Heart right ventricle (tissue), 16 donors: ENCODE measurements at places on chromosomes 13 and 19. TPM values are rescaled to one million over a fixed set of nuclear protein-coding genes. Genes with fewer than 3 reads are reported as not detected.

- DNase-seq = no peak
Measured at GRCh38 chr13:91169321-91170050, 178.0 kb upstream of the MIR17HG start.

DNA sequence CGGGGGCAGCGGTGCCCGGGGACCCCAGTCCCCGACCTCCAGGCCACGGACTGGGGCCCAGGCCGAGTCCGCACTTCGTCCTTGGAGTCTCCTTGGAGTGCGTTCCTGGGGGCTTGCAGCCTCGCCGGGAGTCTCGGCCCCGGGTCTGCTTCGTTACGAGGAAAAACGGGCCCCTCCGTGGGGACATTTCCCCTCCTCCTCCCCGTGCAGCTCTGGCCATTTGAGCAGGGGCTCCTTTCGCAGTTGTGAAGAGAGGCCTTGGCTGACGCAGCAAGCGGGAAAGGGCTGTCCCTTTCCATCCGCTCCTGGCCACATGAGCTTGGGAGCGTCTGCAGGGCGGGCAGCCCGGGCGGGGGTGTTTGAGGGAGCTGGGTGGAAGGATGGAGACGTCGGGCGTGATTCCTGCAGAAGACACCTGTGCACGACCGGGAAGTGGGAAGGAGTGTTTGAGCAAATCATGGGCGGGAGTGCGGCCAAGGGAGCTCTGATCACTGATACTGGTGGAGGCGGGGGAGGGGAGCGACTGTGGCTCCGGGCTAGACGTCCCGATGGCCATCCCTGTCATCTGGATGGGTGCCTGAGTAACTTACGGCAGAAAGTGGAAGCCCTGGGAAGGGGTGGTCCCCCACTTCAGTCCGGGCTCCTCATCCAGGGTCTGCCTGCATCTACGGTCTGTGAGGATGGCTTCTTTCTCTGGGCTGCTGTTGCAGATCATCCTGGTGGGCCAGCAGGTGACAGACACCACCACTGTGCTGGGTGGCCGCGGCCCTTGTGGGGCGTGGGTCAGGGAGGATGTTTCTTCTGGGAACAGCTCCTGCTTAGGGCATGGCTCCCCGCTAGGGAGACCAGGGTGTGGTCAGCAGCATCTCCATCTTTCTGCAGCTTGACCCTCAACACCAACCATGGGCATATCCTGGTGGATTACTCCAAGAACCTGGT lies 736 bp downstream of the GPI start:
- peak; percentile 48 for DNase-seq

DNA sequence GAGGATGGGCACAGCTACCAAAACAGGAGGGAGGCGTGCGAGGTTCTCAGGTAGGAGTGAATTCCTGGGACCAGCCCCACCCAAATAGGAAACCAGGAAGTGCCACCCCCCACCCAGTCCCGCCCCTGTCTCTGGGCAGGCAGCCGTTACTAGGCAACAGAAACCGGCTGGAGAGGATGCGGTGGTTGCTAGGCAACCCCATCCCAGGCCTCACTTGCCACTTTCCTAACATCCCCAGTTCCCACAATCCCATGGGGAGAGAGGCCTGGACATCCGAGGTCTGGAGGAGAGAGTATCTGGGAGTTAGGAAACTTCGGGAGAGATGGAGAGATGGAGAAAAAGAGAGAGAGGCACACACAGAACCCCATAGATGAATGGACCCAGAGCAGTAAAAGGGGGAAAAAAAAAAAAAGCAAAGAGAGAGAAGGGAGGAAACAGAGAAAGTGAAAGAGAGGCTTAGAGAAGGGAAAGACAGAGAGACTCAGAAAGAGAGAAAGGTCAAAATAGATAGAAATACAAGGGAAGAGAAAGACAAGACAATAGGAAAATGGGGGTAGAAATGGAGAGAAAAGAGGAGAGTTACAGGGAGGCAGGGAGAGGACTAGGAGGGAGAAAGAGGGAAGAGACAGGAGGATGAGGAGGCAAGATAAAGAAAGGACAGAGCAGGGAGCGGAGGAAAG lies 3.8 kb downstream of the GRIK5 start:
- no peak for DNase-seq

- DNase-seq = no peak
Measured at GRCh38 chr13:77339408-77339807, 12.5 kb upstream of the MYCBP2 start.

DNA sequence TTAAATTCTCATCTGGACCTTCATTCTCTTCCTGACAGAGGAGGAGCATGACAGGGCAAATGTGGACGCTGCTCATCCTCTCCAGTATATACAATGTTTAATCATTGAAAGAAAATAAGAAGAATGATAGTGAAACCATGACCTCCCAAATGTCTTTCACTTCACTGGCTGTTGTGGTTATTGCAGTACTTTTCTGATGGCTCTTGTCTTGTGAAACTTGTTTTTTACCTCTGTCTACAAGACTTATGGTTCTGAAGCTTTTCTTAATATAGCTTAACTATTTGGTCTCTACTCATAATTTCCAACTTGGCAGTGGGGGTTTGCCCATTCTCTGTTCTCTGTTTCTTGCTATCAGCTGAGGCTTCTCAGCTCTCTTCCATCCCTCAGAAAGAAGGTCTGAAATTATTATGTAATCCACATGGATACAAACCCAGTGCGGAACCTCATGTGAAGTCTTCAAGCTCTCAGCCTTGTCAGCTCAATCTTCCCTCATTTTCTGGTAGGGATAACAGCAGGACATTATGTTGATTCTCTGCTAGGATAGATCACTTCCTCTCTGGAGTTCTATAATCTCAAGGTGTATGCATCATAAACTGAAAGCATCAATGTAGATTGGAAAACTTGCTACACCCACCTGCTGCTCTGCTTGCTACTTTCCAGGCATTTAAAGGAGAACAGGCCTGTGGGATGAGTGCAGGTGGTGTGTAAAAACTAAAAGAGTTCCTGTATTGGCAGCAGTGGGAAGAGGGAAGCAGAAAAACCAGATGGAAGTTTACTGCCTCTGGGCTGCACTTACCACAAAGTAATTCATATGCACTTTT lies 250.3 kb upstream of the HTR2A start:
- no peak for DNase-seq

GRCh38 chr19:48558018-48558684 lies 6.2 kb downstream of the SULT2B1 start:
- peak; percentile 21 for DNase-seq

- DNase-seq = no peak
Measured at GRCh38 chr13:78404846-78405360, 198.4 kb downstream of the POU4F1 start.

DNA sequence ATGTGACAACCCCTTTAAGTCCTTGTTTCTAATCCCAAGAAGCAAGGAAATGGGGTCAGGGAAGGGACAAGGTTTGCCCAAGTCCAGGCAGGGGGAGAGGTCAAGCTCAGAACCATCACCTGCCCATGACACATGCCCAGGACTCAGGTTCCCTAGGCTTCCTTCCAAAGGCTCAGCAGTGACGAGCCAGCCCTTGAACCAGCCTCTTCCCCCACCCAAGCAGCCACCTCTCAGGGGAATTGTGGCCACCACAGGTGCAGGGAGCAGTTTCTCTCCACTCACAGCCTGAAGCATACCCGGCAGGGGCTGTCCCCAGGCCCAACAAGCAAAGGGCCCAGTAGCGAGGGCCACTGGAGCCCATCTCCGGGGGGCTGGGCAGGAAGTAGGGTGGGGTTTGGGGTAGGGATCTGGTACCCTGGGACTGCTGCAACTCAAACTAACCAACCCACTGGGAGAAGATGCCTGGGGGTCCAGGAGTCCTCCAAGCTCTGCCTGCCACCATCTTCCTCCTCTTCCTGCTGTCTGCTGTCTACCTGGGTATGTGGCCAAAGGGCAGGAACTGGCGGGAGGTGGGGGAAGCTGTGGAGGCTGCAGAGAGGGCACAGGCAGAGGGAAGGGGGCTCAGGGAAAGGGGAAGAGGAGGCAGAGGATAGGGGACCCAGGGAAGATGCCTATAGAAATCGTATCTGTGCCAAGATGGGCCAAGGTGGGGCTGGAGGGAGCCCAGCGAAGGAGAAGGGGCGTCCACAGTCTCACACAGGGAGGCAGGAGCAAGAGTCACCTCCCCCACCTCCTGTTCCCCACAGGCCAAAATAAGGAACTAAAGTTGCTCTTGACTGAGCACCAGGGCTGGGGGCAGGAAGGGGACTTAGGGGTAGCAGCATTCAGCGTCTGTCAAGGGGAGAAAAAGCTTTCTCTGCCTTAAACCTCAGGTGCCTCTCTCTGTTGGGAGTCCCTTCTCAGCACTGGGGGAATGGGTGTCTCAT lies at the start of gene CD79A:
Gene CD79A (plus strand): TSS at position 433 of the 986 bp plus-strand sequence. CDS start 26 bp downstream, at position 459.
- DNase-seq = no peak

DNA sequence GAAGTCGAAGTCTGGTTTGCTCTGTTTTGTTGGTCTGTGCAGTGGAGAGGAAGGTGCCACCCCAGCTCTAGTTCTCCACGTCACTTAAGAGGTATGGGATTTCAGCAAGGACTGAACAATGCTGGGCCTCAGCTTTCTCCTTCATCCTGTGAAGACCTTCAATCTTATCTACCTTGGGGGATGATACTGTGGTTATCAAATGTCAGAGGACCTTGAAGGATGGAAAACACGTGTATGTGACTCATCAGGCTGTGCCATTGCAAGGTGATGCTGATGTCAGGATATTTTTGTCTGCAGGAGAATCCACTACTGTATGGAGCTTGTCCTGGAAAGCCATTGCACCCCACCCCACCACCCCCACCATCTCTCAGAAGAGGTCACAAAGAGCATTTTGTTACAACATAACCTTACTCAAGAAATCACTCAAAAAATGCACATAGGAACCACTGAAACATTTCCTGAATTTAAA lies 81.4 kb upstream of the UQCRFS1 start:
- no peak for DNase-seq

DNA sequence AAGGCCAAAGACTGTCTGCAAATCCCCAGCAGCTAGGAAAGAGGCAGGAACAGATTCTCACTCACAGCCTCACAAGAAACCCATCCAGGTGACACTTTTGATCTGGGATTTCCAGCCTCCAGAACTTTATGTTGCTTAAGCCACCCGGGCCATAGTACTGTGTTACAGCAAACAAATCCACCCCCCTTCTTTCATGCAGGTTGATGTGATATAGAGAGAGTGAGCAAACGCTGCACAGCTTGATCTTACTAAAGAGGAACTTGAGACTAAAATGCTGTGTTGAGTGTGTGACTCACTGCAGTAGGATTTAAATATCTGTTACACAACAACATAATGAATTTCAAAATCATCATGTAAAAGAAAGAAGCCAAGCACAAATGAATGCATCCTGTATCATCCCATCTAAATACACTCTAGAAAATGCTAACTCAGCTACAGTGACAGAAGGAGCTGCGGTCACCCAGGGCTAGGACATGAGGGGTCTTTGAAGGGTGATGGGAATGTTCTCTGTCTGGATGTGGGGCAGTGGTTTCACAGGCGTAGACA lies 32.2 kb downstream of the RCBTB2 start:
- DNase-seq = no peak

DNA sequence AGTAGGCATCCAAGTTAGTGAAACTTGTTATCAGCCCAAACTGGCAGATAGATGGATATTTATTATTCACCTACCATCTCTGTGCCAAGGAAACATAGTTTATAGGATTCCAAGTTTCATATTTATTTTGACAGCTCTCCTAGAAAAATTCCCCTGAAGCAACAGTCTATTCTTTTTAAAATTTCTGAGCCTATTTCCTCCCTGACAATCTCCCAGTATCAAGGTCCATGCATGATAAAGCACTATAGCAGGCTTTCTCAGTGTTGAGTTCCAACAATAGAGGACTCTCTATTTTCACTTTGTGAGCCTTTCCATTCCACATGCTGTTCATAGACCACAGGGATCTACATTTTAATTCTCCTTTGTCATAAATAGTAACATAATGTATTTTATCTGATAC lies 312.6 kb downstream of the SLITRK6 start:
- no peak for DNase-seq

The LRG1 gene
- total RNA-seq = 0.18 TPM

The ZNF17 gene
- 10.2 TPM for total RNA-seq

The AMER2 gene
- total RNA-seq = not detected

The KRTDAP gene
- total RNA-seq = not detected

The ZIM2 gene
- total RNA-seq = not detected

The MBD3 gene
- total RNA-seq = 46.4 TPM
